ENCODE measurements at places on chromosomes 5 and 9.
A peak's percentile ranks its signal among the peaks of the same experiment; 100 is the strongest.

- DNase-seq = no peak
Observed at GRCh38 chr9:114007991-114008666, 70.0 kb downstream of the AMBP start.

DNA sequence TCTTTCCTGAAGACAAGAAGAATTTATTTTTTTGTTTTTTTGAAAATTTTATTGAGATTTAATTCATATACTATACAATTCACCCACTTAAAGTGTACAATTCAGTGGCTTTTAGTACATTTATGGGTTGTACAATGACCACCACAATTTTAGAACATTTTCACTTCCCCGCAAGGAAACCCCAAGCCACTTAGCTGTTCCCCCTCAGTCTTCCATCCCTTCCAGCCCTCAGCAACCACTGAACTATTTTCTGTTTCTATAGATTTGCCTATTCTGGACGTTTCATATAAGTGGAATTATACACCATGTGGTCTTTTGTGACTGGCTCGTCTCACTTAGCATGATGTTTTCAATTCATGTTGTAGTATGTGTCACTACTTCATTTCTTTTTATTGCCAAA, 28.0 kb downstream of the DNAI1 start:
- DNase-seq = no peak

DNA sequence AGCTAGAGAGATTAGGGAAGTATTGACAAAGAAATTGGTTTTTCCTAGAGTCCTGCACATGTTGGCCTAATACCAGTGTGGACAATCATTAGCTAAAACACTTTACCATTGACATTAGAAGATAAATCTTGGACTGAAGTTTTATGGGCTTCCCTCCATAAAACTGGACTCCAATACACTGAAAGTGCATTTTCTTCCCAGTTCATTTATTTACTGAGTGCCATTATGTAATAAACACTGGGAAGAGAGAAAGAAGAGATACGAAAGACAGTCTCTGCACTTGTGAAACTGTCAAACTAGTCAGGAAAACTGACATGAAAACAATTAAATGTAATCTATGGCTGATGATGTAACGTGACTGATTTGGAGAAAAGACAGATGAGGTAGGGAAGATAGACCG, 539.3 kb downstream of the ZNF608 start:
- DNase-seq = no peak

DNA sequence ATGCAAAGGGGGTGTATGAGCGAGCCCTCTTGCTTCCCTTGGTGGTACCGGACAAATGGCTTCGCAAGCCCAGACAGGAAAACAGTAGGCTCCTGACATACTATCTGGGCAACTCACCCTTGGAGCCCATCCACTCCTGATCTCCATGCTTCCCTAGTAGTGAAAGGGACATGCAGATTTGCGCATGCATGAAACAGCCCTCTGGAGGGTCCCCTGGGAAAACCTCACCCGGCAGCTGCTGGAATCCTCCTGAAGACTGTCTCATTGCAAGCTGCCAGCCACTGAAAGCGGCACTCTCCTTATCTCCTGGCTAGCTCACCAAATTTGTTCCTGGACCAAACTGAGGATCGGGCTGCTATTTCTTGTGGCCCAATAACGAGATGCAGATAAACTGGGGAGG, 10.2 kb downstream of the ZNF169 start:
- DNase-seq = no peak

GRCh38 chr5:161273410-161273809, 273.1 kb downstream of the GABRB2 start:
- DNase-seq = no peak

GRCh38 chr9:93452710-93453046, 703 bp downstream of the FAM120AOS start:
- DNase-seq = no peak

DNA sequence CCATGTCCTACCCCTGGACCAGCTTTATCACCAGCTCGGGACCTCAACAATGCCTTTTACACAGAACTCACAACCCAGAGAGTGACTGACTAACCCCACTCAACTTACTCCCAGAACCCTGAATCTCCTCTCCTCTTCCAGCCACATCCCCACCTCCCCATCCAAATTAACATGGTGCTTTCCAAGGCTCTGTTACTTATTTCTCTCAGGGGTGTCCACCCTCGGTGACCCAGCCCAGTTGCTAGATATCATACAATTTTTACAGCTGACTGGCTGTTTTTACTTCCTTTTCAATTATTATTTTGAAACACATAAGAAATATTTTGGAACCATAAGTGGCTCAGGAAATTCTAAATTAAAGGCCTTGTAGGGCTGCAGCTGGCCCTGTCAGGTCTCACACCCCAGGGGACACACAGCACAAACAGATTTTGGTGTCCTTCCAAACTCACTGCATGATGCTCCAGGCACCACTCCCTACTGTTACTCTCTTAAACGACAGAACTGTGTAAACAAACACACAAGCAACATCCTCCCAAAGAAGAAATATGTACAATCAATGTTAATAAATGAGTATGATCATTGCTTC, 180.6 kb downstream of the ADAMTS12 start:
- DNase-seq = no peak

- no peak for DNase-seq
Observed at GRCh38 chr5:5781335-5781734, 358.9 kb downstream of the ICE1 start.

DNA sequence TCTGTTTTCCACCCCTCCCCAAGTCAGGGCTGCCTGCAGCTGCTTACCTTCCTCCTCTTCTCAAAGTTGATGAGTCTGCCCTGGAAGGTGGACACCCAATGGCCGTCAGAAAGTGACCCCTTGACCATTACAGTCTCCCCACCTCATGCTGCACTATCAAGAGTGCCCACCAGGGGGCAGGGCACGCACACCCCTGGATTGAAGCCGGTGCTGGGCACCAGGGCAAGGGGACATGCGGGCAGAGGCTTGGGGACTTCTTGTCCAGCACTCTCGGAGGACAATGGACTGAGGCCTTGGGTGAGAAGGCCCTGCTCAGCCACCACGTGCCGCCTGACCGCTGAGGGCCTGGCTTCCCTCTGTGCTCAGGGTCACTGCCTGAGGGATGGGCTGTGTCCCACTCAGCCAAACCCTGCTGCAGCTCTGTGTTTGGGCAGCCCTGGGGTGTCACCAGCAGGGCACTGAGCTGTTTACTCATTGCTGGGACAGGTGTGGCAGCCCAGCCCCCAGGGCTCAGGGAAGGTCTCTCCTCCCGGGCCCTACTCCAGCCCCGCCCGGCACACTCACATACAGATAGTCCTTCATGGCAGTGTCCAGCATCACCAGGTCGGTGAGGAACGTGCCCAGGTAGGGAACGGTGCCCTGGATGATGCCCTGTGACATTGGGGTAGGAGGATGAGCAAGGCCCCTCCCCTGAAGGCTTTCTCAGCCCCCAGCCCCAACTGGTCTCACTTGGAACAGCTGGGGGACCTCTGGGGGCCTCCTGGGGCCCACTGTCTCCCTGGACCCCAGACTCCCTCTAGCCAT, 17.7 kb downstream of the RALGDS start:
- peak; percentile 38 for DNase-seq

GRCh38 chr9:99341686-99342085, 119.6 kb downstream of the SEC61B start:
- DNase-seq = no peak

- no peak for DNase-seq
Observed at GRCh38 chr5:103476811-103477210, 85.8 kb downstream of the NUDT12 start.

DNA sequence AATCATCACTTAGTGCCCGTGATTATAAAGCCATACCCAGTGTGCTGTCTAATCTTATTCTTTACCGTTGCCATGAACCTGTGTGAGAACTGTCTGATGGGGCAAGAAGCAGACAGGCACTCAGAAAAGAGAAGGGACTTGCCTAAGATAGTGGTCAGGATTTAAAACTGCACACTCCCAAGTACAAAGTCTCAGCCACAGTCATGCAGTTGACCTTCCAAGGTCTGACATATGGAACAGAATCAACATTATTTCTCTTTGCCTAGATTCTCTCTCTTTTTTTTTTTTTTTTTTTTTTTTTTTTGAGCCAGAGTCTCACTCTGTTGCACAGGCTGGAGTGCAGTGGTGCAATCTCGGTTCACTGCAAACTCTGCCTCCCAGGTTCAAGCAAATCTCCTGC, 1.9 kb upstream of the PPP2CA start:
- DNase-seq = no peak

- DNase-seq = no peak
Observed at GRCh38 chr5:135461481-135462151, 9.5 kb upstream of the TIFAB start.

DNA sequence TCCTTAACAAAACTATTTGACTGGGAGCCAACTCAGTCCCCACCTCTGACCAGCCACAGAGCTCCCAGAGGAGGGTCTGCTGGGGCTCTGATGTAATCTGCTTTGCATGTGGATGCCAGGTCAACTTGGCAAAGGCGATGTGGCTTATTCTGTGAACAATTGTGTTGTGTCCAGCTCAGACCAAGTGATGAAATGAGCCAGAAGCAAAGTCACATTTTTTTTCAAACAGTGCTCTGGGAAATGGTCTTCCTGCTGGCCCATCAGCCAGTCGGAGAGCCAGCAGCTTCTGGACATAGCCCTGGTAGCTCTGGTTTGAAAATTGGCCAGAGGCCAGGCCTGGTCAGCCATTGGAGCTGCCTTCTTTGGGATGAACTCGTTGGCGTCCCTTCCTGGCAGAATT, 86.5 kb downstream of the ANGPTL2 start:
- DNase-seq = no peak

DNA sequence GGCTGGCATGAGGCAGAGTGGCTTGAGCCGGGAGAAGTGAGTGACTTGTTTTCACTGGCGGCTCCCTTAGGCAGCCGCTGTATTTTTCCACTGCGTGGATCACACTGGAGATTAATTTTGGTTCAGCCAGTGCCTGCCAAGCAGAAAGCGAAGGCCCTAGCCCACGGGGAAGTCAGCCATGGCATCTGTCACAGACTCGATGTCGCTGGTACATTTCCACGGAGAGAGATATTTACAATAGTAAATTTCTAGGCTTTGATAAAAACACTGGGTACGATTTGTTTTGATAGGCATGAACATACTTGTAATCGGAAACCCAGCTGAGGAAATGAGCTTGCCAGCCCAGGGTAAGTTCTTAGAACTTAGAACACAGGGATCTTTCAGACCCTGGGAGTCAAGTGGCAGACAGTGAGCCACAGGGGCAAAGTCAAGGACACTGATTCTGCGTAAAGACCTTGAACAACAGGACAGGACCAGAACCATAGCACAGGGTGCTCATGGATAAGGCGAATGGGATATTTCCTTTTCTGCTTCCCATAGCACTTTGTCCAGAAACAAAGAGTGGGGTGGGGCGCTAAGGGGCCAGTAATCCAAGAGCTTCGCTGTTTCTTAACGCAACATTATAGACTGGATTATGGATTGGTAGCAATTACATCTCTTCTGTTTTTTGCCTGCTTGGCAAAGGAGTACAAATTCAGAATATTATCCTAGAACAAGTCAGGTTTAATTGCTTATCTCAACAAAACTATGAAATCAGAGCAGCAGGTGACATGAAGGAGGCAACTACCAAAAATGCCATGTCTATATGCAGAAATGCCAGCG, 4.5 kb downstream of the DUSP1 start:
- no peak for DNase-seq

All from activated CD4-positive, alpha-beta T cell treated with anti-CD3 and anti-CD28 coated beads, Interleukin-2, amount 50 U/mL, for 4 hours (primary cell).